Mesothelial cell of epicardium (in vitro differentiated cells): ENCODE measurements at places on chromosomes 5 and 9.
A peak's percentile ranks its signal among the peaks of the same experiment; 100 is the strongest.

GRCh38 chr9:133090752-133091385, 29.1 kb downstream of the CEL start:
- no peak for DNase-seq

DNA sequence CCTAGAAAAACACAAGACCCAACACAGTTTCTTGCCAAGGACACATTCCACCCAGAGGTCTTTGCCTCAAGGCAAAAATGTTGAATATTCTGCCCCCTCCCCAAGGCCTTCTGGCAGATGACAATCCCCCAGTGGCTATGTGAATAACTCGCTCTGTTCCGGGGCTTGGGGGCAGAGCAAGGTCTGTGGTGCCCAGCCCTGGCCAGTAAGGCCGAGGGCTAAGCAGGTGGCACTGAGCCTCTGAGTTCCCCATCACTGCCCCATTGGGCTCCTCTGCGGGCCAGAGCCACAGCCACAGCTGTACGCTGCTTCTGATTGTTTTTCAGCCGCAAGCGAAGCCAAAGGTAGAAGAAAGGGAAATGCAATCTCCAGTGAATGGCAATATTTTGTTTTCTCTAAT, 567.9 kb downstream of the CCDC171 start:
- DNase-seq, result no peak

DNA sequence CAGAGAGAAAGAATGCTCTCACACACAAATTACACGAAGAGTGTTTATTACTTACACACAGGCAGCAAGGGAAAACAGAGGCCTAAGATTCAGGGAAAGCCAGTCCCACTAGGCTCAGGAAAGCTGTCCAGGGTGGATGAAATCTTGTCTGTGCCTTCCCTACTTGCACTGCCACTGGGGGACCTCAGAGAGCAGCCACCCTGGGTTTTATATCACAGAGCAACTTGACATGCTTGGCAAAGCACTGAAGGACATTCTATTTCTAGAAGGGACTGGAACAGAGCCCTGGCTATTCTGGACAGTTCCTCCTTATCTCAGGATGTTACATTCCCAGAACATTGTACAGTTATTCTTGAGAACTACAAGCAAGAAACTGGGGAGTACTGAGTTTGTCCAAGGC, 7.5 kb upstream of the PRSS3 start:
- no peak for DNase-seq

DNA sequence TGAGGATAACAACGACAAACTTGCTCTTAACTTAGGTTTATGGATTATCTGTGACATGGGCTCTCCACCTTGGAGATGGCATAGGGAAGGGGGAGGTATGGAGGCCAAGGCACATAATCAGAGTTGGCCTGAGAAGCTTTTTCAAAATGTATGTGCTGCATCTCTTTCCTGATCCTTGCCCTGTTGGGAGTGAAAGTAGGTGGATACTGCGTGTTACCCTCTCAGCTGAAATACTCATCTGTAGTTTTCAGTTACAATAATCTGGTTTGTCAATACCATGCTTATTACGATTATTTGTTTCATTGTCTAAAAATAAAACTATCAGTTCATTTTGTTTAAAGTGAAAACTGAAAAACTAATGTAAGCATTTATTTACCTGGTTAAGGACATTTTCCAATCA, 86.7 kb downstream of the SLC44A1 start:
- DNase-seq, result no peak

GRCh38 chr5:103208460-103208859, 50.1 kb upstream of the MACIR start:
- DNase-seq, result no peak

- no peak for DNase-seq
Observed at GRCh38 chr5:135203019-135203418, 169.0 kb upstream of the PITX1 start.

- DNase-seq, result no peak
Observed at GRCh38 chr5:78805474-78806124, 157.0 kb upstream of the LHFPL2 start.

DNA sequence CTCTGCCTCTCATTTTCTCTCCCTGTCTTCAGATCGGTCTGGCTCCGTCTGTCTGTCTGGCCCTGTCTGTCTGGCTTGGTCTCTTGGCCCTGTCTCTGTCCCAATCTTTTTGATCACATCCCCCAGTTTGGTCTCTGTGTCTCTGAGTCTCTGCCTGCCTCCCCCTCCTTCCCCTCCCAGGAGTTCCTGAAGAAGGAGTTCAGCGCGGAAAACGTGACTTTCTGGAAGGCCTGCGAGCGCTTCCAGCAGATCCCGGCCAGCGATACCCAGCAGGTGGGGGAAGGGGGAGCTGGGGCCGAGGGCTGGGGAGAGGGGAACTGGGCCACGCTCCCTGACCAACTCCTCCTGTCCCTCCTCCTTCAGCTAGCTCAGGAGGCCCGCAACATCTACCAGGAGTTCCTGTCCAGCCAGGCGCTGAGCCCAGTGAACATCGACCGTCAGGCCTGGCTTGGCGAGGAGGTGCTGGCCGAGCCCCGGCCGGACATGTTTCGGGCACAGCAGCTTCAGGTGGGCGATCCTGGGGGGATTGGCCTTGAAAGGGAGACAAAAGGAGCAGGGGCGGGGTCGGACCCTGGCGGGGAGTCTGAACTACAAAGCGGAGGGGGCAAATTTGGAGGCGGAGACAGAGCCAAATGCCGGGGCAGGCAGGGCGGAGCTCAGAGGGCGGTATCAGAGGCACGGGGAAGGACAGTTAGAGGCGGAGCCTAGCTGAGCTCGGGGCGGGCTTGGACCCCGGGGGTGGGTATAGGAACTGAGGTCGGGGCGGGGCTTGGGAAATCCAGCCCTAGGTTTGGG, 9.0 kb downstream of the RGS14 start:
- peak; percentile 86 for DNase-seq

DNA sequence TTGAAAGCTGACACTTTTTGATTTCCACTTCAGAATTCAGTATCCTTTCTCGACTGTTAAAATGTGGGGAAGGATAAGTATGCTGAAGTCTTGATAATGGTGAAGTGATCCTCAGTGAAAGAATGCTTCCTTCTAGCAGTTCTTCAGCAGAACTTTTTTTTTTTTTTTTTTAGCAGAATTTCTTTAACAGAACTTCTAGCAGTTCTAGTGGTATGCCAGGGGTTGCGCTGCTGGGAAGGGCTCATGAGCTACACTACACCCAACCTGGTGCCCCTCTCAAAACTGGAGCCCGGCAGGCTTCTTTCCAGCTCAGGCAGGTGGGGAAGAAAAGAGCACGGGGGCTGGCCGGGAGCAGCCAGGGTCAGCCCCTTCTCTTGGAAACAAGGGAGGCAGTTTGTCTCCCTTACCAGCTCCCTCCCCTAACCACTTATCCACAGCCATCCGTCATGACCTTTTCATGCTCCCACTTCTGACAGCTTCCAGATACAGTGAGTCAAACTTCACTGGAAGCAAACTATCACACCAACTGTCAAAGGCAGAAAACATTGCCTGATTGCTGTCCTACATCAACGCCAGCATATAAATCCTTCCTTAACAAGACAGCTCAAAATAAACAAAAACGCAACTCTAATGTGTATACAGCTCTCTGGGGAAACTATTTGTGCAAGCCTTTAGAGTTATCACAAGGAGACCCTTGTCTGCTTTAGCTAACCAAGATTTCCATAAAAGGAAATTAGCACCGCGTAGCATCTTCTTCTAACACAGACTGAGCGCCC, 211.5 kb downstream of the GAPVD1 start:
- DNase-seq, result no peak

DNA sequence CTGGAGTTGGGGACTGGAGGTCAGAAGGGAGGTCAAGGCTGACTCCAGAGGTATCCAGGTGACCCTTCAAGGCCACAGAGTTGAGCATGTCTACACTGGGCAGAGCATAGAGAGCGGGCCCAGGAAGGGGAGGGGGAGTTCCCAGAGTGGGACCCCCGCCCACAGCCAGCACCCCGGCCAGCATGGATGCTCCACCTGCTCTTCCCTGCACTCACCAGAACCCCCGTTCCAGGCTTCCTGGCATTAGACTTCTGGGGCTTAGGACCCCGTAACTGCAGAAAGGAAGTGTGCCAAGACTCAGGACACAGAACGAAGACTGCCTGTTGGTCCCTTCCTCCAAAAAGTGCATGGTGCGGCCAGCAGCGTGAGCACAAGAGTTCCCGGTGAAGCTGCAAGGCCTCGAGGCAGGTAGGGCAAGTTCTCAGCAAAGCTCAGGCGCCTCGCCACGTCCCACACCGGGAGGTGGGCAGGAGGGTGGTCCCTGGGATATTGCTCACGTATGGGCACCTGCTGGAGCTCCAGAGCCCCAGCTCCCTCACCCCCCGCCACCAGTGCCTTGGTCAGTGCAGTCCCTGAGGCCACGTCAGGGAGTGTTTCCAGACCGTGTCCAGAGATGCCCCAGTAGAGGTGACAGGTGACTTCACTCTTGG, 13.8 kb downstream of the ABO start:
- no peak for DNase-seq

GRCh38 chr5:38257308-38258041, 884 bp upstream of the EGFLAM start:
- no peak for DNase-seq

DNA sequence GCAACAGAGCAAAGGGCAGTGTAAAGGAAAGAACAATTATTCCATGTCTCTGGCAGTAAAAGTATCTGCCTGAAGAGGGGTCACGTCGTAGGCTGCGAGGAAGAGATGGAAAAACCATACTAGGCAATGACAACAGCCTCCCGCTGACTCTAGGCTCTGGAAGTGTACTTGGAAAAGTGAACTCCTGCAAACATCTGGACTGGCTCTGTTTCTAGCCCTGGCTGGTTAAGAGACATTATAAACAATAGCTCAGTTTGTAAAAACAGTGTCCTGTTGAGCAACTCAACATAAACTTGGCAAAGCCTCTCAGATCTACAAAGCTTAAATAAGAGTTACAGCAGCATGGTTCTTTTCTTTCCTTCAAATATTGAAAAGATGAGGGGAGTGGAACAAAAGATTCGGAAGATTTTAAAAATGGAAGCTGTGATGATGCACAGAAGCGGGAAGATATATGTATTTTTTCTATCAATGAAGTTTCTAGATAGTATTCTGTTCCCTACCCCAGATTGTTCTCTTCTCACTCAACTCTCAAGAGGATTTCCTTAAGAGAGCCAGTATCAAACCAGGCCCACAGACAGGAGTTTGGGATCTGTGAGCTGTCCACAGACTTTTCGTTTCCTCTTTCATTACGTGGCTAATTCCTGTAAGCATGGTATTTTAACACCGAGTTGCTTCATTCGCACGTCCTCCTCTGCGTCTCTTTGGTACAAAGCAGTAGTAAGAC, 79.4 kb downstream of the SPTLC1 start:
- DNase-seq, result no peak

DNA sequence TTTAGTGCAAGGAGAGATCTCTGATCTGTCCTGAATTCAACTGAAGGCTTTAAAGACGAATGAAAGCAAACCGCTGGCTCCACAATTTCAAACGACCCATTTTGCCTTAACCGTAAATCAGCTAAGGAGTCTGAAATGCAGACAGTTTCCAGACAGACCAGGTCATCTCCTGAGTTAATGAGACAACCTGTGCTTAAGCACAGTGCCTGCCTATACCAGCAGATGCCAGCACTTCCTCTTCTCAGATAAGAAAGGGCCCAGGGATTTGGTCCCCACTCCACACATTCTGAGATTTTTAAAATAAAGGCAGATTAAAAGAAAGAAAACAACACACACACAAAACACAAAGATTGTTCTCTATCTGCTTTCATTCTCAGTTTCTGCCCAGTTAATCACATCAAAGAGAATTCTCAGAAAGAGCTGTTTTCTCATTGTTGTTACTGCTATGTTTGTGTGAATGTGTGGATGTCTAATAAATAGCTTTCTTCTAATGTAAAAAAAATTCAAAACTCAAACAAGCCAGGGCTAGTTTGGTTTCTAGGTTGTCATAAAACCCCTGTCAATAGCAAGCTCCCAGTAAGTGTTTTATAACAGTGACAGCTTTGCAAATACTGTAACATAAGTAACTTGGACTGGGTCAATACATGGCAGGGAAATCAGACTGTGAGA, 157.7 kb upstream of the SLC24A2 start:
- no peak for DNase-seq

DNA sequence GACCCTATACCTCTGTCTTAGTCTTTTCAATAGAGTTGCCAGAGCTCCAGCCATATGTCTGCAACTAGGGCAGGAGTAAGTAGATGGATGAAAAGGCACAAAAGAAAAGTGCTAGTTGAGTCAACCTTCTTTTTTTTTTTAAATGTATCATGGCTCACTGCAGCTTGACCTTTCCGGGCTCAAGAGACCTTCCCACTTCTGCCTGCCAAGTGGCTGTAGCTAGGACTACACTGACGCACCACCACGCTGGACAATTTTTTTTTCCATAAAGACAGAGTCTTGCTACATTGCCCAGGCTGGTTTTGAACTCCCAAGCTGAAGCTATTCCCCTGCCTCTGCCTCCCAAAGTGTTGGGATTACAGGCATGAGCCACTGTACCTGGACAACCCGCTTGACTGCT, 27.3 kb downstream of the FOXE1 start:
- no peak for DNase-seq

DNA sequence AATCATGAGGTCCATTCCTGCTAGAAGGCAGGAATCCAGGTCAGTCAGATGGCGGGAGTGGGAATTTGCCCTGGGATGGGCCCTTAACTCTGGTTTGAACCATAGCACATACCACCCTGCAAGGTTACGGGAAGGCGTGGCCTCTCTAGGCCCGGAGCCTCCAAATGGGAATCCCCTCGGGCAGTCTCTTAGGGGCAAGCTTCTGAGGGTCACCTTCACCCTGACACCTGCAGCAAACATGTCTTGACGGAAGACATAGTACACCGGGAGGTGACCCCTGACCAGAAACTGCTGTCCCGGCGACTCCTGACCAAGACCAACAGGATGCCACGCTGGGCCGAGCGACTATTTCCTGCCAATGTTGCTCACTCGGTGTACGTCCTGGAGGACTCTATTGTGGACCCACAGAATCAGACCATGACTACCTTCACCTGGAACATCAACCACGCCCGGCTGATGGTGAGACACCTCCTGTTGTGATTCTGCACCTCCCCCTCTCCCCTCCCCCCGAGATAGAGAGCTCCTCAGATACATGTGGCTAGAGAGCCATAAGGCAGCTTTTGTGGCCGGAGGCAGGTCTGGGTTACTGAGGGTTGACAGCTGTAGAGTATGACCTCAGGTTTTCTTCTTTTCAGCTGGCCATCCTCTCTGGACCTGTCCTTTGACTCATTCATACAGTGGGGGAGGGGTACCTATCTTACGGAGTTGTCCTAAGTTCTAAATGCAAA, 957 bp downstream of the PRELID1 start:
- no peak for DNase-seq

- DNase-seq, result no peak
Observed at GRCh38 chr5:43000914-43001313, 39.2 kb downstream of the ANXA2R start.

DNA sequence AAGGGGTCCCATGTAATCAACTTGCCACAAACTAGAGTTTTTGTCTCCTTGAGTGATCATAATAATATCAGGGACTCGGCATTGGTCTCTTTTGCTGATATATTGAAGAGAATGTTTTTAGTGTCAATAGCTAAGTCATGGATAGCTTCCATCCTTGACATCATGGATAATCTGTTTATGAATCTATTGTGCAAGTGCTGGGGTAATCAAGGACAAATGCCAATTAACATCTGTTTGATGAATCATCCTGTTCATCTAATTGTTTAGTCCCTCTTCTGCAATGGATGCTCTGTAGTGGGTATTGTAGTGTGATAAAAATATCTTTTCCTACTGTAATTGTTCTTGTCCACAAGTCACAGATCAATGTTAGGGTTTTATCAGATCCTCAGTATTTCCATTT, 607.5 kb upstream of the SEMA6A start:
- DNase-seq, result no peak

- no peak for DNase-seq
Observed at GRCh38 chr9:114484854-114485443, 20.3 kb downstream of the WHRN start.
